ENCODE measurements at places on chromosomes 5 and 9.

GRCh38 chr5:59615272-59615671, 278.3 kb downstream of the PDE4D start:
- no peak for DNase-seq

DNA sequence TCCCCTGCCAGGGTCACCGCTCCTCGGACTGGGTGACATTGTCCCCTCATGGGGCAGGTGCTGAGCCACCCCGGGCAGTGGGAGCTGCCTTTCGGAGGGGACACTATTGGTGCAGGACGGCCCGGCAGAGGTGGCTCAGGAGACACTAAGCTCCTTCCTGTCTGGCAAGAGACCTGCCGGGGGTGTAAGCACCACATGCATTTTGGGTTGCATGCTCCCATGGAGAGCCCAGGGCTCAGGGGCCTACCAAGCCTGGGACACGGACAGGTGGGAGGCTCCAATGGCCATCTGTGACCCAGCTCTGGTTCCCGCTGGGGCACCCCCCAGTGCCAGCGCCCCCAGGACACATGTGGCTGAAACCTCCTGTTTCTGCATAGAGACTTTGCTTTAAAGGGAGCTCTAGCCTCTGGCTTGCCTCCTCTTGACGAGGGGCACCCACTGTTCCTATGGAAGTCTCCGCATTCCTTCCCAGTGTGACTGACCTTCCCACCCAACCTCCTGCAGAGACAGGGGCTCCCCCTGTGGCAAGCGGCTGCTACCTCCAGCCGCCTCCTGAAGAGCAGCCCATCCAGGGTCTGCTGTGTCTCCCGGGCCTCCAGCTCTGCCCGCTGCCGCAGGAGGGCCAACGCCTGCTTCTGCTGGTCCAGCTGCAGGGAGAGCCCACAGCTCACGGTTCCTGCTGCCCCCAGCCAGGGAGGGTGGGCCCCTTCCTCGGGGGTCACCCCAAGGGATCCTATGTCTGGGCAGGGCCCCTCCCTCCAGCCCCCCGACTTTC, 28.1 kb downstream of the CCDC187 start:
- DNase-seq: no peak

GRCh38 chr9:95157481-95158151, 159.9 kb downstream of the FANCC start:
- DNase-seq: peak; percentile 34

GRCh38 chr5:94388773-94389514, 229.5 kb downstream of the KIAA0825 start:
- no peak for DNase-seq

DNA sequence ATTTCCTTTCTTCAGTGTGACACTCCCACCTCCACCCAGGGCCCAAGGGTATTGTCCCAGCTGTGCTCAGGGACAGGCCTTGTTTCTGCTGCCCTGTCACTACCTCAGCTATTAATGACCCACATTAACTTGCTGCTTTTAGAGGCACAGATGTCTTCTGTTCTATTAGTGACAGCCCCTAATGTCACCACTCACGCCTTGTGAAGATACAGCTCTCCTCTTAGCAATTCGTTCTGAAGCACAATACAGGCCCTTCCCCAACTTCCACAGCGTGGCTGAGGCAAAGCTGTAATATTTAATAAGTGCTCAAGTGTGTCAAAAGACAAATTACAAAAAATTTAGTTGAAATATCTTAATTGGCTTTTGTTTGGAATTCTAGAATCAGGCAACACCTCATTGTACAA, 44.7 kb upstream of the HMGCS1 start:
- no peak for DNase-seq

GRCh38 chr9:38343552-38343951, 49.0 kb upstream of the ALDH1B1 start:
- no peak for DNase-seq

DNA sequence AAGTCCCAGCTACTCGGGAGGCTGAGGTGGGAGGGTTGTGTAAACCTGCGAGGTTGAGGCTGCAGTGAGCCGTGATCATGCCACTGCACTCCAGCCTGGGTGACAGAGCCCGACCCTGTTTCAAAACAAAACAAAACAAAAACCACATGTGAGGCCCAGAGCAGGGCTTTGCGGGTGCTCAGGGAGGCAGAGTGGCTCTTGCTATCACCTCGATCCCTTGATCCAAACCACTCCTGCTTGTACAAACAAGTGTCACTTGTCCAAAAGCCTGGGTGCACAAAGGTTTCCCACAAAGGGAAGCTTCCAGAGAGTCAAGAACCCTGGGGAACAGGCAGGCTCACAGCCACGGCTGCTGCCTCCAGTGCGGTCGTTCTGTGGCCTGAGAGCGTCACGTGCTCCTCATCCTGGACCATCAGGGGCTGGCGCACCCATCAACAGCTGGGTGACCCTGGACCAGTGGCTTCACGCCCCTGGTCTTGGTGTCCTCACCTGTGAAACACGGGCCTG, 162.7 kb downstream of the C9orf50 start:
- DNase-seq: no peak

GRCh38 chr5:10663489-10664179, 97.4 kb downstream of the DAP start:
- DNase-seq: no peak

DNA sequence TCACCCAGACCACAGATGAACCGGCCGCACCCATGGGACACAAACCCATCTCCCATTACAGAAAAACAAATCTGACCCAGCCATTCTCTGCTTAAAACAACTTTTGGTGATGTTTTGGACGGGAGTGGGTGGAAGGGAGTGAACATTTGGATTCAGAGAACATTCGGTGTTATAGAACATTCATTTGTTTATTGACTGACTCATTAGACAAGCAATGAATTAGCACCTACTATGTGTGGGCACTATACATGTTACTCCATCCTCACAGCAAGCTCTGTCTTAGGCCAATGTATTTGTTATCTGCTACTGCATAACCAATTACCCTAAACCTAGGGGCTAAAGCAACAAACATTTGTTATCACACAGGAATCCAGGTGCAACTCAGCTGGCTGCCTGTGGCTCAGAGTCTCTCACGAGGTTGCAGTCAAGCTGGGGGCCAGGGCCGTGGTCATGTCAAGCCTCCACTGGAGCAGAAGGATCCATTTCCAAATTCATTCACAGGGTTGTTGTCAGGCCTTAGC, 5.1 kb upstream of the ERGIC1 start:
- no peak for DNase-seq

DNA sequence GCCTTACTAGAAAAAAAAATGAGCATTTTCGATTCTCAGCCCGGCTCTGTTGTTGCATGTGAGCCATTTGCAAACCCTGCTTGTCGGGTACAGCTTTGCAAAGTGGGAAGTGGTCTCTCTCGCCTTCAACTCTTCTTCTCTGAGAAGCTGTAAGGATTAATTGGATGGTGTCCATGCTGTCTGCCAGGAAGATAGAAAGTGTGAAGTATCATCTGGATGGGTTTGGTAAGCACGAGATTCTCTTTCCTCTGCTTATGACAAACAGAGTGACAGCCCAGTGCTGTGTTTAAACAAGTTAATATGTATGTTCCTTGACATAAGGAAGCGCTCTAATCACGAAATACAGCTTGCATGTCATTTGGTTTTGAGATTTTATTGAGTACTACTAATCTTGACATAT, 109.1 kb upstream of the SPATA31D4 start:
- no peak for DNase-seq

DNA sequence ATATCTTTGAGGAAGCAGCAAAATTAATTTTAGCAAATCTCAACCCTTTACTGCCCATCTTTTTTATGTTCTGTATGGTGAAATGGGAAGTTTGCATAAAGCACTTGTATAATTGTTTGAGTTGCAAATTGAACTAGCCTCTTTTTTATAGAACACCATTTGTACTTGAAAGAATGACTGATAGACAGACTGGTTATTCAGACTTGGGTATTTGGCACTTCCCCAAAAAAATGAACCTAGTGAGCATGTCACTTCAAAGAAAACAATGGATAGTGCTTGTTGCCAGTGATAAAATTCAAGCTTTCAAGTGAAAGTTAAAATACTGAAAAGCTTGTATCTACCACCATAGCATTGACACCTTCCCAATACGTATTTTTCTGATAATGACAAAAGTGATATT, 115.8 kb downstream of the ERCC6L2 start:
- no peak for DNase-seq

- DNase-seq: no peak
Measured at GRCh38 chr9:72006501-72006900, 53.9 kb downstream of the C9orf57 start.

DNA sequence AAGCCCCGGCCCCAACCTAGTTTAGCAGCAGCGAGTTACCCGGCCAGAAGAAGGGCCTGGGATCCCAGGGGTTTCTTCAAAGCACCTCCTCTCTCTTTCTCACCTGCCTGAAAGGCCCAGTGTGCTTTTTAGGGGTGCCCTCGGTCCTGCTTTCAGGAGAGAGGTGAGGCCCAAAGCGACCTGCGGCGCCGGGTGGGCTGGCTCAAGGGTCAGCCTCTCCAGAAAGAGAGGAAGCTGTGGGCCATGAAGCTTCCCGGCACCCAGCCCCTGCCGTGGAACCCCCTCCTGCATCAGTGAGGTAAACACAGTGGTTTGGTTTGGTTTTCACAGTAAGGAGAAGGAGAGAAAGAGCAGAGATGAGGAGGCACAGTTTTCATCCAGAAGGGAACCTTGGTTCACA, 4.3 kb downstream of the FOXB2 start:
- DNase-seq: no peak

- no peak for DNase-seq
Measured at GRCh38 chr5:152838241-152838786, 433.2 kb upstream of the NMUR2 start.

- DNase-seq: peak; percentile 75
Measured at GRCh38 chr5:36734422-36734821, 128.0 kb downstream of the SLC1A3 start.

- peak; percentile 17 for DNase-seq
Measured at GRCh38 chr5:149261246-149261645, 10.4 kb upstream of the AFAP1L1 start.

- no peak for DNase-seq
Measured at GRCh38 chr5:133267601-133268000, 215.8 kb downstream of the HSPA4 start.

DNA sequence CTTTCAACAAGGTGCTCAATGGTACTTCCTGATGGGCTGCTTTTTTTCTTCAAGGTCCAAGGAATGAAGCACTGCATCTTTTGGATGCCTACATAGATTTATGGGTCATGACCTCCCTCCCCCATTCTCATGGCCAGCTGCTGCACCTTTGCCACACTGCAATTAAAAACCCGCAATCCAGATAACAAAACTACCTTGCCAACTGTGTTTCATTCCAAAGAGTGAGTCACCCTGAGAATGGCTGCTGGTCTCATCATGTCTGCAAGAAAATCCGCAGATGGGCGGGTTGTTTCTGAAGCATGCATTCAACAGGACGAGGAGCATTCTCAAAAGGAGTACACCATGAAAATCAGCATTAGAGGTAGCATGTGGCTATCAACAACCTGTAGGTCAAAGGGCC, 139.8 kb downstream of the ELAVL2 start:
- DNase-seq: no peak

DNA sequence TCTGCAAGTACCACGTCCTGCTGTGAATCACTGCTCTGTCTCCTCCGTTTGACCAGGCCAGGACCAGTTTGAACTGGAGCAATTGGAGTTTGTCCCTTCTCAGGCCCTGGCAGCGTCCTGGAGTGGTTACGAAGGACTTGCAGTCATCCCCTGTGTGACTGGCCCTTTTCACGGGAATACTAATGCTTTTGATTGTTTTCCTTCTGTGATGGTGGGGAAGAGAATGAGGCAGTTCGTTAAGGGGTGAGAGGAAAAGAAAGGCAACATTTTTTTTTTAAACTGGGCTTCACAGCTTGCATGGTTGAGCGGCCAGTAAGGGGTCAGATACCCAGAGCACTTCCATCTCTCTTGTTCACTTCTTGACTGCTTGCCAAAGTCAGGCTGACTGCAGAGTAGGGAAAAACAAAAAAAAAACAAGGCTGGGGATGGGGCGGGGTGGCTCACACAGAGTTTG, 153.5 kb upstream of the STK32A start:
- no peak for DNase-seq

DNA sequence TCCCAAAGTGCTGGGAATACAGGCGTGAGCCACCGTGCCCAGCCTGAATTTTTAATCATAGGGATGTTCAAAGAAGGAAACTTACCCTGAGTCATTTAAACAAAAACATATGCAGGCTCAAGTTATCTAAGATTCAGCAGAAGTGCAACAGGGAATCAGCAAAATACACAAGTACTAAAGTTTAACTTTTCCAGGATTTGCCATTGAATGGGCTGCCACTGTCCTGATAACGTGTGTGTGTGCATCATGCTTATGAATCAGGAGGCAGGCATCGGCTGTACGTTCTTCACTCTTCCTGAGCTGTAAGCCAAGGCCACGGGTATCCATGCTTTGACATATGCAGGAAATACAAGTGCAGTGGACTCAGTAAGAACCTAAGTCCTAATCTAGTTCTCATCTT, 48.8 kb upstream of the FST start:
- no peak for DNase-seq

GRCh38 chr5:161507591-161507990, 38.9 kb downstream of the GABRB2 start:
- no peak for DNase-seq

DNA sequence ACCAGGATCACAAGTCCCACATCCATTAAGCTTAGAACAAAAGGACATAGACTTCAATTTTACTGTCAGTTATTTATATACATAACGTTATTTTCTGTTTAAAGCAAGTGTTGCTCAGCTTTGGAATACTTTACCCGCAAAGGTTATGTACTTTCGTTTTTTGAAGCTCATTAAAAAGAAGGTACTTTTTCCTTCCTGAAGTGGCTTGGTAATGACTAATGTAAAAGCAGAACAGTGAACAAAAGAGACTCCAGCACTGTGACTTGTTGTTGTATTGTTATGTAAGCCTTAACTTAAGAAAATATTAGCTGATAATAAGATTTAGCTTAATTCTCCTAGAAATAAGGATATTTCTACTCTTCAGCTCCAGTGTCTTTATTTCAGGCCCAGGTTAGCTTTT, 97.3 kb upstream of the SLCO6A1 start:
- no peak for DNase-seq

GRCh38 chr5:116532762-116533525, 41.7 kb downstream of the SEMA6A start:
- no peak for DNase-seq

- no peak for DNase-seq
Measured at GRCh38 chr9:98502311-98502975, 206.3 kb downstream of the GABBR2 start.

- DNase-seq: no peak
Measured at GRCh38 chr5:54136516-54137440, 173.6 kb downstream of the ARL15 start.

DNA sequence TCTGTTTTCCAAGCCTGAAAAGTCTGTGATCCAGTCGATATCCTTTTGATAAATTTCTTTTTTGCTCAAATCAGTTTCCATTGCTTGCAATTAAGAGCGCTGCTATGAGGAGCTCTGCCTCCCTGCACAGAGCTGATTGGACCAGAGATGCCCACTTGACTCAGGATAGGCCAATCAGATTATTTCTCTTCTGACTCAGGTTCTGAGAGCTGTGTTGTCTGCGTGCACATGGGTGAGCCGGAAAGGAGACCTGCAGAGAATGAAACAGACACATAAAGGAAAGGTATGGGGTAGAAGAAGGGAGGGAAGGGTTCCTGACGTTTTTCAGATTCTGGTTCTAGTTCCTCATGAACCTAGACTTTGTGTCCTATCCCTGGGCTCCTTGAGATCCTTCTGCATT, 15.8 kb upstream of the FABP6 start:
- DNase-seq: no peak

Measured in hematopoietic multipotent progenitor cell treated with erythropoietin and hydrocortisone succinate and interleukin-3 and kit ligand, for 6 days (in vitro differentiated cells).